ENCODE measurements at places on chromosomes 16 and 17.

GRCh38 chr17:56786989-56787482, 46.7 kb downstream of the C17orf67 start:
- DNase-seq = peak; percentile 61

- DNase-seq = no peak
Measured at GRCh38 chr17:146983-147761, 9.8 kb downstream of the SCGB1C2 start.

- DNase-seq = no peak
Measured at GRCh38 chr17:81991684-81992305, 14.4 kb downstream of the ASPSCR1 start.

DNA sequence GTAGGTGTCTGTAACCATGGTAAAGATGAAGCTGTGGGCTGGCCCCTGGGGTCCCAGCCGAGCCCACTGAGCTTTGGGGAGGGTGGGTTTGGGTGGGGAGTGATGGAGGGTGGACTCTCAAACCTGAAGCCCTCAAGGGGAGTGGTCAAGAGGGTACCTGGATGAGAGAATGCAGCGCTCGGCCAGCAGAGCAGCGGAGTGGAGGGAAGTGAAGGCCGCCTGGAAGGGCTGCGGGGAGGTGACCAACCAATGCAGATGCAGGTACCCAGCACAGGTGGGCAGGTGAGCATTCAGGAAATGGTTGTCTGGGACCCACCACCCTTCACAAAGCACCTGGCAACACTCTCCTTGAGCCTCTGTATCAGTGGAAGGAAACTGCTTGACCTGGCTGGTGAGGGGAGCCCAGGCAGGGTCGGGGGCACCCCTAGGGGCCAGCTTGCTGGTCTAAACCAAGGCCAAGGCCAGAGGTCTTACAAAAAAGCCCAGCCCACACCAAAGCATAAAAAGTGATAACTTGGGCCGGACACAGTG, 3.4 kb upstream of the SLC5A10 start:
- DNase-seq = no peak

- DNase-seq = peak; percentile 35
Measured at GRCh38 chr16:28951410-28951943, 740 bp downstream of the NFATC2IP start.

GRCh38 chr17:71983828-71984227, 137.0 kb upstream of the SOX9 start:
- no peak for DNase-seq

- DNase-seq = no peak
Measured at GRCh38 chr17:28467456-28468025, 5.9 kb upstream of the SLC13A2 start.

DNA sequence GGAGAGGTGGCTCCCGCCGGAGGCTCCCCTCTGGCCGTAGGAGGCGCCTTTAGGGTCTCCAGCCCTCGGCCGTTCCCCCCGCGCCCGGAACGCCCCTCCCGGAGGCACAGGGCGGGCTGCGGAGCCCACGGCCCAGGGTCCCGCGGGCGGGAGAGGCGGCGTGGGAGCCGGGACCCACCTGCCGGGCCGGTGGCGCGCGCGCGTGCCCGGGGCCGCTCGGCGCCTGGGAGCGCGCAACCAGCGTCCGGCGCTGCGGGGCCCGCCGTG, at the start of gene MIF4GD:
MIF4GD (minus strand) TSS at position 266 of the 267 bp plus-strand sequence. CDS start 1,036 bp downstream, outside the sequence.
- DNase-seq = no peak

DNA sequence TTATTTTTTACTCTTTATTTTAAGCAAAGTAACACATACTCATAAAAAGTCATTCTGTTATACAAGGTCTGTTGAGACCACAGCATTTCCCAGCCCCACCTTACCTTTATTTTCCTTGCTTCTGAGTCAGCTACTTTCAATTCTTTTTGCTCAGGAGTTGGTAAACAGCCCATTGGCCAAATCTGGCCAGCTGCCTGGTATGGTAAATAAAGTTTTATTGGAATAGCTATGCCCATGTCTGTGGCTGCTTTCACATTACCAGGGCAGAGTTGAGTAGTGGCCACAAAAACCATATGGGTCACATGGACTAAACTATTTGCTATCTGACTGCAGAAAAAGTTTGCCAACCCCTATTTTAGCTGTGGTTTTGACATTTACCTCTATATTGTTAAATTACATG, 3.4 kb upstream of the NSRP1 start:
- peak; percentile 28 for DNase-seq

GRCh38 chr16:24531166-24531565, 8.2 kb upstream of the RBBP6 start:
- DNase-seq = no peak

DNA sequence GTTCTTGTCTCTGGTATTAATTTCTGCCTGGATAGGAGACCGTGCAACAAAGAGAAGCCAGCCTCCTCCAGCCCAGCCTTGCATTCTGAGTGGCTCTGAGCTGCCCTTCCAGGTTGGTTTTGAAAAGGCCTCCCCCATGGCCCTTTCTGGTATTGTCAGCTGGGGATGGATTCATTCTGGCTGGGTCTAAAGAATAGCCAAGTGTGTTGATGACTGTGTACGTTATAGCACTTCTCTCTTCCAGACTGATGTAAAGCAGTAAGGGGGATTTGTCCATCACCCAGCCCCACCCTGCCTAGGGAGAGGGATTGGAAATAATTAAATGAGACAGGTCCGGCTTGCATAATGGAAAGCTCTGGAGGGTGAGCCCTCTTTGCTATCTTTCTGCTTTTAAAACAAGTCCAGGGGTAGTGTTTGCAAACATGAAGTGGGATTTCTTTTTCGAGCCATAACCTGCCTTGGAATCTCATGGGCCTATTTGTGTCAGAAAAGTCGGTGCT, 146.4 kb downstream of the MSI2 start:
- DNase-seq = no peak

DNA sequence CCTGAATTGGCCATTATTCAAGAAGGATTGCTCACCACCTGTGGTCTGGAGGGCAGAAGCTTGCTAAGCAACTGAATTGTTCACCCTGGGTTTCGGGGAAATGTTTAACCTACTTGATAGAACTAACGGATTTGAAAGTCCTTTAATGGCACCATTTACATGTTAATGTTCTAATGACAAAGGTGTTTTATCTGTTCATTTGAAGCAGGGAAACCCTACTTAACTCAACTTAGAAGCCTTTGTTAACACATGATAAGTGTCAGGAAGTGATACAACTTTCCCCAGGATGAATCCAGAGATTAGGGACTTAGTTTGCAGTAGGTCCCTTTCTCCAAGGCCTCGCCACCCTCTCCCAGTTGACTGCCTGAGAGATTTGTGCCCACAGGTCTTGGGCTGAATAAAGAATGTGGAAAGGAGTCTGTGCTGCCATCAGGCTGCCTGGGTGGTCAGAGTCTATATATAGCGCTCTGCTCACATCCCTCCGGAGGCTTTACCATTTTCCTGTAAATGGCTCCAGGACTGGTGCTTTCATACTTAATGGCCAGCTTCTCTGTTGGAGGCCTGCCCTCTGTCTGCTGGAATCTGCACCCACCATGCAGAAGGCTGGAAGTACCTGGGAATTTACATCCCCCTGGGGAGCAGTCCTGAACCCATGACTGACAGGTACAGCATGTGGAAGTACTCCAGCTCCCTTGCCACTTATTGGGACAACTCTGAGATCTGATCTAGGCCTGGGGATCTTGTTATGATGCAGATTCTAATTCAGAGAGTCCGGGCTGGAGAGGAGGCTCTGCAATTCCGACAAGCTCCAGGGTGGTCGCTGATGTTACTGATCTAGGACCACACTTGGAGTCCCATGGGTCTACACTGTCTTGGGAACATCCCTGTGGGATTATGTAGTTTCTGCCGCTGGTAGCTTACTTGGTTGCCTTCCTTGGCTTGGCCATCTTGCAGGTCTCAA, 99.9 kb downstream of the ASIC2 start:
- peak; percentile 93 for DNase-seq

DNA sequence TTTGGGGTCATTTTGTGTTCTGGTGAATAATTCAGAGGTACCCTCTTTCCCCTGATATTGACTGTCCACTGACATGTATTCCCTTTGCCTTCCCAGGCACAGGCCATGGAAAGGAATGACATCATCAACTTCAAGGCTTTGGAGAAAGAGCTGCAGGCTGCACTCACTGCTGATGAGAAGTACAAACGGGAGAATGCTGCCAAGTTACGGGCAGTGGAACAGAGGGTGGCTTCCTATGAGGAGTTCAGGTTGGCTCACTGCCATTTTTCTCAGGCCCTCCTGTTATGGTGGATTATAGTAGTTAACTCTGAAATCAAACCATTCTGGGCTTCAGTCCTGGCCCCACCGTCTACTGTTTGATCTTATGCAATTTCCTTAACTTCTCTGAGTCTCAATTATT, 1.6 kb upstream of the EFTUD2 start:
- peak; percentile 78 for DNase-seq

GRCh38 chr16:67934306-67935100, 2.1 kb downstream of the PSMB10 start:
- DNase-seq = no peak

GRCh38 chr17:16480995-16481394, 11.0 kb downstream of the LRRC75A start:
- no peak for DNase-seq

- no peak for DNase-seq
Measured at GRCh38 chr16:49338611-49339265, 34.9 kb upstream of the C16orf78 start.

DNA sequence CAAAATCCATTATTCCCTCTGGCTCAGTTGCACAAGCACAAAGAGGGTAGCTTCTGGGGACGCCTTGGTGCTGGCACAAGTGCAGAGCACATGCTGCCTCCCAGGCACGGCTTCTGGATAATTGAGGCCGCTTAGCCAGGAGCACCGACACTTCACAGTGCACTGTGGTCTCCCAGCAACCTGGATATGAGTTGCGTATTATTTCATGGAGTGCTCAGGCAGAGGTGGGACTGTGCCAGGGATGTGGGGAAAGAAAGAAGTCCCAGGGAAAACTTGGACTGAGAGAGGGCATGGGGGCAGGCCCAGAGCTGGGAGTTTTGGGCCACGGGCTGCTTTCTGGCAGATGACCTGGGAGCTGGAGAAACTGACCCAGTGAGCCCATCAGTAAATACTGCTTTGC, 37.5 kb downstream of the MPRIP start:
- no peak for DNase-seq

DNA sequence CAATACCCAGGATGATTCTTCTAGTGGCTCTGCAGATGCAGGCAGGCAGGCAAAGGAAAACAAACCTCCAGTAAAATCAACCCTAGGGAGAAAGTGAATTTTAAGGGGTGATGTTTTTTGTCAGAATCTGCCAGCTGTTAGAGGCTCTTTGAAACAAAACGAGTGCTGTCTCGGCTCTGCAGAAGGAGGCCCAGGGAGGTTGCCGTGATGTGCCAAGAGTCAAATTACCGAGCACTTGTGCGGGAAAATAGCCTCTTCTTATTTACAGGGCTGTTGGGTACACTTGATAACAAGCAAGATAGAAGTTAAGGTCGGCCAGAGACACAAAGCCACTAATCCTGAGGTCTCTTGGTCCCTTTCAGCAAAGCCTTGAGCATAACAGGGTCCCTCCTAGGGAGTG, 68.9 kb upstream of the EEF2KMT start:
- DNase-seq = no peak

- no peak for DNase-seq
Measured at GRCh38 chr17:35578929-35579432, 610 bp upstream of the PEX12 start.

DNA sequence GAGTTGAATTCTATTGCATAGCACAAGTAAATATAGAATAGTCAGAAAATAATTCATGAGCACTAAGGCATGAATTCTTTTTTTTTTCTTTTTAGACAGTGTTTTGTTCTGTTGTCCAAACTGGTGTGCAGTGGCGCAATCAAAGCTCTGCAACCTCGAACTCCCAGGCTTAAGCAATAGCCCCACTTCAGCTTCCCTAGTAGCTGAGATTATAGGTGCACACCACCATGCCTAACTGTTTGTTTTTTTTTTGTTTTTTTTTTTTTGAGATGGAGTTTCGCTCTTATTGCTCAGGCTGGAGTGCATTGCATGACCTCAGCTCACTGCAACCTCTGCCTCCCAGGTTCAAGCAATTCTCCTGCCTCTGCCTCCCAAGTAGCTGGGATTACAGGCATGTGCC, 16.6 kb downstream of the TUBD1 start:
- DNase-seq = no peak

- peak; percentile 30 for DNase-seq
Measured at GRCh38 chr17:17840751-17841591, 4.2 kb upstream of the SREBF1 start.

DNA sequence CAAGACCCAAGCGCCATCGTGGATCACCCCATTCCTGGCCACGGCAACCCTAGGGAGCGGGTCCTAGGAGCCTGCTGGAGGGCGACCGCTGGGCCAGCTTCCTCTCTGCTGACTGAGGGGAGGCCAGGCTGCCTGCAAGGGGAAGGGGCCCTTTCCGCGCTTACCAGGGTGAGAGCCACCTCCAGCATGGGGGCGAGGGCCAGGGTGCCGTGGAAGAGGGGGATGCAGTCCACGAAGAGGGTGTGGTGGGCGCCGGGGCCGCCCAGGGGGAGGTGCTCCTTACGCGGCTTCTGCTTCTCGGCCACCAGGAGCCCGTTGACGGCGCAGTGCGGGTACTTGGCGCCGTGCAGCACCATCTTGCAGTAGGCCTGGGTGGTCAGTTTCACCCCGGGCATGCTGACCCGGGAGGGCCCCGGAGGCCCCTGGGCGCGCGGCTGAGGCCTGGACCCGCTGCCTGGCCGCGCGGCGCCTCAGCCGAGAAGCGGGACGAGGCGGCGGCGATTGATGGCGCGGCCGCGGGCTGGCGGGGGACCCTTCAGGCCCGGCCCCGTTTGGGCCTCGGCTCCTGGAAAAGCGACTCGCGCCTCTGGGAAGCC, 345 bp downstream of the EMC8 start:
- DNase-seq = peak; percentile 37

- DNase-seq = no peak
Measured at GRCh38 chr17:10871914-10872313, 34.0 kb upstream of the PIRT start.

DNA sequence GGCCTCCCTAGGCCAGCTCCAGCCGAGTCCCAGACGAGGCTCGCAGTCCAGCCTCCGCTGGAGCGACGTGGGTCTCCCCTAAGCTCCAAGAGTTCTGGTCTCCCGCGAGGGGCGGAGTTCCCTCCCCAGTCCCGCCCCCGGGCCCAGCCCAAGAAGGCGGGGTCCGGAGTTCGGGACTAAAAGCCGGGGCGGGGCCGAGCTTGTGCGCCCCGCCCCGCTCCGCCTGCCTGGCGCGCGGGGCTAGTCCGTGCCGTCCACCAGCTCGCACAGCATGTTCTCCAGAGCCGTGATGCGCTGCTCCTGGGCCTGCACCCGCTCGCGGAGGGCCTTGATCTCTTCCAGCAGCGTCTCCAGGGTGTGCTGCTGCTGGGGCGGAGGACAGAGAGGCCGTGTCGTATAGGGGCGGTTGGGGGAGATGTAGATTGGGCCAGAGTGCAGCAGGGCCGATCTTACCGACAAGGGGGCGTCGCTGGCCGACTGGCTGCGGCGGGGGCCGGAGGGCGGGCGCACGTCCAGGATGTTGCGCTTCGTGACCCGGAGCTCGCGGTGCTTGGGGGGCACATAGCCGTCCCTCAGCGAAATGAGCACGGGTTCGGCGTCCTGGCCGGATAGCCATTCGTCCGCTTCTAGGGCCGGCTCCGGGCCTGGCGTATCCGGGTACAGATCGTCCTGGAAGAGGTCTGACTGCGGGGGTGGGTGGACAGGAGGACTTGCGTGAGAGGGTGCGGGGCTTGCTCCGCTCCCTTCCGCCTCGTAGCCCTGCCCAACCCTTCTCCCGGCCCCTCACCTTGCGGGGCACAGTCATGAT, 7.0 kb downstream of the CORO6 start:
- no peak for DNase-seq

All from ACHN (cell line).